ENCODE measurements at places on chromosomes 11 and 22. TPM values are rescaled to one million over a fixed set of nuclear protein-coding genes. Genes with fewer than 3 reads are reported as not detected.

SGSM1 gene
- polyA plus RNA-seq = not detected

MS4A12 gene
- not detected for polyA plus RNA-seq

CYP2D6 gene
- polyA plus RNA-seq = not detected

IL18 gene
- 16.2 TPM for polyA plus RNA-seq

DNAJB7 gene
- polyA plus RNA-seq = not detected

TPBGL gene
- polyA plus RNA-seq = not detected

FAM181B gene
- polyA plus RNA-seq = not detected
